Panc1 (cell line): ENCODE measurements at places on chromosomes 12 and 14.

DNA sequence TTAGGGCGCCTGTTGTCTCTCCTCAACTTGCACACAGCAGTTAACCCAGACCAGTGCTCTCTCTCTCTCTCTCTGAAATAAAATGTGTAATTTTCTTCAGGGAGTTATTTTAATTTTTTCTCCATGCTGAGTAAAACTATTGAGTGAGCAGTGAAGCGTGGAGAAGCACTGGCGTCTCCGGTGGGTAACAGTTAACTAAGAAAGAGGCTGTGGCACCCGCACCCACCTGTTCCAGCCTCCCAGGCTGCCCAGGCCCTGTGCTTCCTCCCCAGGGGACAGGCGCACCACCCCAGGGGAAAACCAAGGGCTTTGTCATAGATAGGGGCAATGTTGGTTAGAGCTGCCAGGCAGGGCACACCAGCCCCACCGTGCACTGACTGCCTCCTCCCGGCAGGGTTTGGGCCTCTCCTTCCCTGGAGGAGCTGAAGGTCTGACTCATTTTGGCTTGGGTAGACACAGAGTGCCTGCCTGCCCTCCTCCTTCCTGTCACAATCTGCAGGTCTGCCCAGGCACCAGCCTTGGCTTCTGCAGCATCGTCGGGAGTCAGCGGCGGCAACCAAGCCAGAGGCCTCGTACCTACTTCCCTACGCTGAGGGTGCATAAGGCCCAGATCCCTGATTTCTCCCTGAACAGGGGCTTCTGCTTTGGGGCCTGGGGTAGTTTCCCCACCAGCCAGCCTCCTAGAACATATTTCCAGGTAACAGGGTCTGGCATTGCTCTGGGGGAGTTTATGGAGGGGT is 3.9 kb downstream of the HOXC5 start:
- no peak for DNase-seq

GRCh38 chr12:50720501-50720900 is 43.4 kb upstream of the ATF1 start:
- DNase-seq, result no peak

GRCh38 chr12:127275416-127275815 is 991.6 kb upstream of the TMEM132C start:
- DNase-seq, result no peak

DNA sequence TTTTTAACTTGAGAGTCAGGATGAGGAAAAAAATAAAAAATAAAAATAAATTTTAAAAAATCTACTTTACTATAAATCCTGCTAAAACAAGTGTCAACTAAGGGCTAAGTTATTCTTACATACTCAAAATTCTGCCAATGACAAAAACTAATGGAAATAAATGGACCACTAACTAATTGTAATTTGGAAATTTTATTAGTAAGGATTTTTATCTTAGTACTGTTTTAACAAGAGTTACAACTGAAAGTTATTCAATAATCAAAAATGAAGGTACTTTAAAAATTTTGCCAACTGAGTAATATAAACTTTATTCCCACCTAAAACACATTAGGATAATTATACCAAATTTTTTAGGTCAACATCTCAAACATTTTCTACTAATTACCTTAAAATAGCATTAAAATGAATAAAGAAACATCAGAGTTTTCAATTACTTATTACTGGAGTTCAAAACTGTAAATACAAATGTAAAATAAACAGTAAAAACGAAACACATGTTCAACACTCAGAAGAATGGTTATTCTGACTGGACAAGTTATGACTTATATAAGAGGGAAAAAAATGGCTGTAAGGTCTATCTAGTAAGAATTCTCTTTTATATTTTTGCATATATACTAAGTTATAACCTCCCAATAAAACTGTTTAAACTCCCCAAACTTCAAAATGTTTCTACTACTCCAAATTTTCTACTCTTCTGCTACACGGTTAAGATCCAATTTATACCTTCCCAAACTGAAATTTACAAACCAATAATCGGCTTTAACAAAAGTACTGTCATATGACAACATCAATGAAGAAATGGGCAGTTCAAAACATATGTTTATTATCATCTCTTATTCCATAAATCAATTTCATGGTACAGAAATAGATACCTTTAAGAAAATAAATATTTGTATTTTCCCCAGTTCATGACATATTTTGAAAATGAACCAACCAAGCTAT is 2.7 kb downstream of the HECTD1 start:
- DNase-seq, result no peak
